ENCODE measurements at places on chromosomes 1 and 21.
A peak's percentile ranks its signal among the peaks of the same experiment; 100 is the strongest.

- no peak for DNase-seq
Observed at GRCh38 chr1:209609791-209610630, 26.5 kb downstream of the CAMK1G start.

GRCh38 chr21:33848249-33848953, 67.2 kb downstream of the ATP5PO start:
- DNase-seq: no peak

- DNase-seq: no peak
Observed at GRCh38 chr1:208204779-208205178, 39.4 kb downstream of the PLXNA2 start.

- DNase-seq: no peak
Observed at GRCh38 chr1:216916890-216917438, 193.7 kb upstream of the ESRRG start.

- DNase-seq: peak; percentile 77
Observed at GRCh38 chr21:26967062-26967913, at the start of gene ADAMTS5. Gene ADAMTS5, minus strand, starts transcription at chr21:26967088. Its CDS starts 697 bp downstream, at chr21:26966391.

DNA sequence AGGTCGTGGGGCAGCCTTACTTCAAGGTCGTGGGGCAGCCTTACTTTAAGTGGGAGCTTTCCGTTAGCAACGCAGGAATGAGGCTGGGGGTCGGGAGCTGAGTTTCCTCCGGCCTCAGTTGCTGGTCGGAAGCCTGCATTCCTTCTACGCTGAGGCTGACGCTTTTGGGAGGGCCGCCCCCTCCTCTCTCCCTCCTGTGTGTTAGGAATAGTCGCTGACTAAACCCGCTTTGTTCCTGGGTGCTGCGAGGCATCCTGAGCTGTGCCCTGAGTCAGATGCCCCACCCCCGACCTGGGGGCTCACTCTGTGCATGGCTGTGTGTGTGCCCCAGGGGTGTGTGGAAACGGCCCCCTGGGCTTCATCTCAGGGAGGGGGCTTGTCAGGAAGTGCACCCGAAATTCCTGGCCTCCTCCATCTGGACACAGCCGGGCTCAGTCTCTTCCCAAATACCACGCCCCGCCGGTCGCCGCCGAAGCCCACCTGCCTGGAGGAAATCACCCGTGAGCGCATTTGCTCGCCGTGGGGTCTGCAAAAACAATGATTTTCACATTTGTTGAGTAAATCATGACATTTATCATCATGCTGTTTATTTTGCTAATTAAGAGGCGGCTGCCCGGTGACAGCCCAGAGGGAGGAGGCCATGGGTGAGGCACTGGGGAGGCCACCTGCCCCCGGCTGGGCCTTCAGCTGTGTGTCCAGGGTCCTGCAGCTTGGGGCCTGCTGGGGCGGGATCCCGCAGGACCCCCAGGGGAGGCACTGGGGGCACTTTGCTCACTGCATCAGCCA, 121.4 kb downstream of the PRDM16 start:
- DNase-seq: no peak

GRCh38 chr1:7553042-7553690, 217.9 kb upstream of the VAMP3 start:
- DNase-seq: no peak

DNA sequence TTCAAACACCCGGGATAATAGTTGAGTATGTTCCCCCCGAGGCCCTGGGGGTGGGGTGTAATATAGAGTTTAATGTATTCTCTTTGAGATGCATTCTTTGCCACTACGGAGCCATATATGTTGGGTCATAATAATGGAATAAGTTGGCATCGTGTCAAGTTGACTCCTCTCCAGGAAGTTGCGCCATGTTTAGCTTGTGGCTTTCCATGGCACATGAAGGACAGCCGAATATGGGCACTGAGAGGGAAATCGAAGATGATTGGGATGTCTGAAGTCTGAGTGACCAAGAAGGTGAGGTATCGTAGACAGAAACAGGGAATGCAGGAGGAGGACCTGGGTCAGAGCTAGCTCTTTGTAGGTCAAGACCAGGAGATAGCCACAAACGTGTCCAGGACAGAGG, 92.6 kb downstream of the PAX7 start:
- DNase-seq: no peak

DNA sequence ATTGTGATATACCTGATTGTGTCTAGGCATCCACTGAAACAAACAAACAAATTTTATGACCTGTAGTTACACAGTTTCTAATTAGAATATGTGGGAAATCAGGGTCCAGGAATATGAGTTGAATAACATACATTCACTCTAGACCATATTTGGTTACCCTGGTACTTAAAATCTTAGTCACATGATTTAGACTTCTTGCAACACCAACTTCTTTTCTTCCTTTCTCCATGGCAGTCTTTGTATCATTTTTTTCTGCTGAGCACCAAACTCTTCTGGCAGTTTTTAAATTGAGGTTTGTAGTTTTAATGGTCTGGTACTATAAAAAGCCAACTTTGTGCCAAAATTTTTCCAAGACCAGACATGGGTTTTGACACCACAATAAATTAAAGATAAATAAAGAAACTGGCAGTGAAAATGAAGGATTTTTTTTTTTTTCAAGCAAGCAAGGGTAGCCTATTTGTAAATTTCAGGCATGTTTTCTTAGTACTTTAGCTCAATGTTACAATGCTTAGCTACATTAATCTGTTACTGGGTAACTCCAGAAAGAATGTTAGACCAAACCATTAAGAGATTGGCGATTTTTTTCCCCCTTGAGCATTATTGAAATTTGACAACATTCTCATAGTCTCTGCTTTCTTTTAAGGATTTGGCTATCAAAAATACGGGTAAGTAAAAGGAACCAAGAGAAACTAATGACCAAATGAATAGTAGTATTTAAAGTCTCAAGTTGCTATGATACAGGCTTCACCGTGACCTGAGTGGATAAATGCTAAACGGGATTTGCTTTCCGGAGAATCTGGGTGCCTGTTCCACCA, 108.5 kb downstream of the NFIA start:
- no peak for DNase-seq

DNA sequence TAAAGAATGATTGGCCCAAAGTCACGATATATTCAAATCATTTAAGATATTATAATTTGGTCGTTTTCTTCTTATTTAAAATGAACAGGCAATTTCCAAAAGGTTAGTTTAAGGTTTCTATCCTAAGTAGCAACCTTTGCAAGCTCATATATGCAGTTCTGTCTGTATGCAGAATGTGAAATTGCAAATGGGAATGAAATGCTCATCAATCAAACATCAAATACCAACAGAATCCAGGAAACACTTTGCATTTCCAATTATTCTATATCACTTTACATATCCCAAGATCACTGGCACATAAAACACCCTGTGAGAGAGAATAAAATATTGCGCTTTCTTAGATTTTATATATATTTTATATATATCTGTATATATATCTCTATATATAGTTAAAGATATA, 237.3 kb downstream of the NRIP1 start:
- no peak for DNase-seq

DNA sequence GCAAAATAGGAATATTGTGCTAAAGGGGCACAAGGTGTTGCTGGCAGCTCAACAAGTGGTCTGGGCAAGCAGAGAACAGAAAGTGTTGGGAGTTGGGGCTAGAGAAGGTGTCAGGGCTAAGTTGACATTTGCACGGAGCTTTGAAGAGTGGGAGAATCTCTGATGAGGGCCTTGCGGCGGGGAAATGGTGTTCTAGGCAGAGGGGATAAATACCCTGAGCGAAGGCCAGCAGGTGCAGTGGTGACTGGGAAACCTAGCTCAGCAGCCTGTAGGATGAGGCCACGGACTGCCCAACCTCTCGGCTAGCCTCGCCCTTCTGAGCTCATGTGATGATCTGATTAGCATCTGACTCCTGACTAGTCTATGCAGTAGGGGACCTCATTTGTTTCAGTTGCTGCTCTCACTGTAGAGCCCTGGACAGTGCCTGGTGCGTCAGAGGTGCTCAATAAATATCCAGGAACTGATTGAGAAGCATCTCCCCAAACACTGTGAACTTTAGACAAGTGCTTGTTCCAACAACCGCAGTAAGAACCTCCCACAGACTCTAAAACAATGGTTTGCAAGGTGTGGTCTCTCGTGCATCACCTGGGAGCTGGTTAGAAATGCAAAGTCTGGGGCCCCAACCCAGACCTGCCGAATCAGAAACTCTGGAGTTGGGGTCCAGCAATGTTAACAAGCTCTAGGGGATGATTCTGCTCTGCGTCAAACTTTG, 1.0 kb upstream of the FOXO6 start:
- no peak for DNase-seq

DNA sequence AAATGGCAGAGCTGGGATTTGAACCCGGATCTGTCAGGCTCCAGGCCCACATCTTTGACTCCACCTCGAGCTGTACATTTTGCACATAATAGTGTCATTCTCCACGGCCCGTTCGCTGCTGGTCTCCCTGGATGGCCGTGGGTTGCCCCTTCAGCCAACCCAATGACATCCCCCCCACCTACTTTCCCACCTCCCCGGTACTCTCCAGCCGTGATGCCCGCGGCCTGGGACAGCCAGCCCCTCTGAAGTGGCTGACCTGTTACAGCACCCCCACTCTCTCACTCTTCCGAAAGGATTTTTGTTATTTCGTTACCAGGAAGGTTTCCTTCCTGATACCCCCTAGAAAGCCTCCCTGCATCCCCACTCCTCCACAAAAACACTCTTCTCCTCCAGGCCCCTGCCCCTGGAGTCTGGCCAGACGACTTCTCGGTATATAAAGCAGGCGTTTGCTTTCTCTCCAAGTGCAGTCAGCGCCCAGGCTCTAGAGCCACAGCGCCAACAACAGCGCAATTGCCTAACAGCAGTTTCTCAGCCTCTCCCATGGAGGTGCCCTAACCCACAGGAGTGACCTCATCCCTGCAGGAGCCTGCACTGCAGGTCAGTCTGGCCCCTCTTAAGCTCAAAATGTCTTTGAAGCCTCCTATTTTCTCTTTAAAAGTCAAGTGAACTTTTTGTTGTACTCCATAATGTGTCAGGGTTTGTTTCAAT, 14.5 kb upstream of the GJB5 start:
- no peak for DNase-seq

GRCh38 chr1:21630571-21631343, 38.4 kb downstream of the RAP1GAP start:
- DNase-seq: no peak

DNA sequence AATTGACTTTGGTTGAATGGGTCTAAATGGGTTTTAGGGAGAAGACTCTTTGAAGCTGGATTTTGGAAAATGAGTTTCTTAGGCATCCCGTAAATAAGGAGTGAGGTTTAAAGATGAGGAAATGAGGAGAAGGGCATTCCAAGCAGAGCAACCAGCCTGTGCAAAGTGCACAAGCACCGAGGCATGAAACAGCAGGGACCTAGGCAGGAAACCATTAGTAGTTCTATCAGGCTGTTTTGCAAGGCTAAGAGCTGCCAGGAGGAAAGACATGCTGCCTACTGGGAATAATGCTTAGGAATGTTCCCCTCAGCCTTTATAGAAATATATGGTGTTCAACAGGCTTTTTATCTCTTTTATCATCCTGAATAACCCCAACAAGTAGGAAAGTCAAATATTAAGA, 153.1 kb upstream of the FGGY start:
- DNase-seq: no peak
